ENCODE measurements at places on chromosomes 6 and 20.
A peak's percentile ranks its signal among the peaks of the same experiment; 100 is the strongest.

- peak; percentile 93 for DNase-seq
These were observed 32.7 kb upstream of the SNAP25 start for GRCh38 chr20:10185741-10186558.

DNA sequence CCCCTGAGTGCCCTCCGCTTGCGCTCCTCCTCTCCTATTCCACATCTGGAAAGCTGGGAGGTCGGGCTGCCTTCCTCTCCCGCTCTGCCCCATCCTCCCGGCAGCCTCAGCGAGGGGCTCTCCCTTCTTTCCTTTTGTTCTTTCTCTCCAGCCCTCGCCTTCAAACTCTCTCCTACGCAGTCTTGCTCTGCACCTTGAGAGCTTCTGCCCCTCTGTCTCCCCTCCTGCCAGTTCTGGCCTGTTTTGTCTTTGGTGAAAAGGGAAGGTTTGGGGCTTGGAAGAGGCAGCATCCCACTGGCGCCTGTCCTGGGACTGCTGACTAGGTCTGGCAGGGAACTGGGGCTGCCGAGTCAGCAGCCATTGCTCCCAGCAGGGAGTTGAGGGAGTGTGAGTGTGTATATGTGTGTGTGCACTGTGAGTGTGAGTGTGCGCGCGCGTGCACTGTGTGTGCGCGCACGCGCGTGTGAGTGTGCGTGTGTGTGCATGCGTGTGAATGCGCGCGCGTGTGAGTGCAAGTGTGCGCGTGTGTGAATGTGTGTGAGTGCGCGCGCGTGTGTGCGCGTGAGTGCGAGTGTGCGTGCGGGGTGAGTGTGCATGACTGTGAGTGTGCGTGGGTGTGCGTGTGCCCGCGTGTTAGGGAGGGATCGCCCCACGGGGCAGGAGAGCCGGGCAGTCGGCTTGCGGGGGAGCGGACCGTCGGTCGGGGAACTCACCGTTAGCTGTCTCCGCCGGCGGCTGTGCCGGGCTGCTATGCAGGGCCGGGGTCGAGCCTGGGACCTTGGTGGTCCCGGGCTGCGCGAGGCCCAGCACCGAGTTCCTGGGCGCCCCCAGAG lies 523 bp downstream of the CPXM1 start:
- DNase-seq: no peak

GRCh38 chr6:155194399-155194798 lies 69.4 kb upstream of the CLDN20 start:
- no peak for DNase-seq

DNA sequence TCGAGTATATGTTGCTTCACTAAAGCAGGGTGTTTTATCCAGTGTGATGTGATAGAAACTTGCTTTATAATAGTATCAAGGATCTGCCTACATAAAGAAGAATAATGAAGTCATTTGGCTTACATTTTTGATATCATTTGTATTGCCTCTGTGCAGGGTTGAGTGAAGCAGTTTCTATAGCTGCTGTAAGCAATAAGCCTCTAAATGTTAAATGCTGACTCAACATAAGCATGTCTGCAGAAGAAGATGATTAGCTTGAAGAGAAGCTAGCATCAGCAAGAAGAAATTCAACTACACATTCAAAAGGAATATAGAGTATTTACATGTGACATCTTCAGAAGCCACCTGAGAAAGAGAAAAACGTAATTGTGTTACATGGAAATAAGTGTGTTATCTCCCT lies 17.6 kb downstream of the SLC35F1 start:
- DNase-seq: no peak

- no peak for DNase-seq
These were observed 52.8 kb downstream of the NCOA7 start for GRCh38 chr6:125843593-125843992.

- DNase-seq: no peak
These were observed 267.9 kb downstream of the PLCB1 start for GRCh38 chr20:8399947-8400346.

DNA sequence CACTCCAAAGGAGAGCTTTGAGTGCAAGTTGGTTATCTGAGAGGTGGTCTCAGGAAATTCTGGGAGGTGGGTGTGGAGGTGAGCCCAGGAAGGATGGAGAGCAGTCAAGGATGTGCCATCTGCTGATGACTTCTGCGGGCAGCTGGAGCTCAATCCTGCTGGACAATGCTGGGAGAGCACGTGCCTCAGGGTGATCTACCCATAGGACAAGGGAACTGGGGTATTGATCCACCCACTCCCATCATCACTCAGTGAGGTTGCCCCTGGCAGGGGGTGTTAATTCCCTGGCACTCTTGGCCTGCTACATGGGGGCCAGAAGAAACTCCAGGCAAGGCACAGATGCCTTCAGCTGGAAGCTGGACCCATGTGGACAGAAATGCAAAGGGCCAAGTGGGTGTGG lies 7.1 kb upstream of the ZBP1 start:
- DNase-seq: no peak

DNA sequence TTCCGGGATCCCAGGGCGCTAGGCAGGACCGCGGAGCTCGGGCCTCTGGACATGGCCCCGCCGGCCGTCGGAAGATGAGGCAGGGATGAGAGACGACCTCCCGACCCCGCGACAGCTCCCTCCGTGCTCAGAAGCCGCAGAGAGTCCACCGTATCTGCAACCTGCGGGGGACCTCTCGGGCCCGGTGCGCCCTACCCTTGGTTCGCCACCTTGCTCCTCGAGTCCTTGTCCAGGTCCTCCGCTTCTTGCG lies 301 bp downstream of the PPP1R3D start:
- DNase-seq: no peak

Data from bronchial epithelial cell (primary cell).